ENCODE measurements at places on chromosomes 7 and 10.

- DNase-seq = no peak
These were observed 26.2 kb upstream of the EXOC6 start for GRCh38 chr10:92822060-92822634.

GRCh38 chr10:73296946-73297345, 44.5 kb upstream of the MRPS16 start:
- DNase-seq = no peak

GRCh38 chr7:69228212-69228811, 370.0 kb upstream of the AUTS2 start:
- no peak for DNase-seq

DNA sequence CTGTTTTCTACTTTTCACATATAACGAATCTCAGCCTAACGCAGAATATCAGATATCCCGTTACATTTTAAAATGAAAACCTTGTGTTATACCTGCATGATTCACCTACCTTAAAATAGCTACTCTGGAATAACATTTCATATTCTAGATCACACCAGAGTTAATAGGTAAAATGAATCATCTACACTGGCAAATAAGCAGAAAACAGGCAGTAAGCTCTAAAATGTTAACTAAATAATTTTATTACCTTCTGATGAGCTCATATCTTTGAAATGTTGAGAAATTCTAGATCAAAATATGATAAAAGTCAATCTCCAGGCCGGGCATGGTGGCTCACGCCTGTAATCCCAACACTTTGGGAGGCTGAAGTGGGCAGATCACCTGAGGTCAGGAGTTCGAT, 71.3 kb downstream of the CPEB3 start:
- DNase-seq = no peak

- DNase-seq = no peak
These were observed 16.6 kb downstream of the ADGRA1 start for GRCh38 chr10:133104068-133104962.

- no peak for DNase-seq
These were observed 42.4 kb downstream of the CRCP start for GRCh38 chr7:66157060-66157459.

GRCh38 chr10:52525761-52526160, 211.7 kb downstream of the DKK1 start:
- DNase-seq = no peak

DNA sequence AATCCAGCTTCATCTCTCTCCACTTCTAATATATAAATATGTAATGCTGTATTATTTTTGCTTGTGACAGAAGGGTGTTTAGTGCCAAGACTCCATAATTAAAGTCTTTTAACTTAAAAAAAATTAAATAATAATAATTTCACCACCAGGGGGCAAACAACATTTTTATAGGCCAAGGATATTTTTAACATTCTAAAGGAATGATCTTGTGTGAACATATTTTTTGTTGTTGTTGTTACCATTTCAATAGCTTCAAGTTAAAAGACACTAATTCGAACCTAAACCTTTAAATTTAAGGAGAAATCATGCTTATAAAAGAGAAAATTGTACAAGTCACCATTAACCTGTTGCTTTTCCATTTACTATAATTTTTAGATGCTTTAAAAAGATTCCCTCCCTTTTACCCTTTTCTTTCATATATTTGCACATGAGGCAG, 7.5 kb upstream of the DNAJC1 start:
- no peak for DNase-seq

GRCh38 chr7:115352375-115352774, 430.5 kb downstream of the MDFIC start:
- DNase-seq = no peak

- peak; percentile 43 for DNase-seq
These were observed 740 bp downstream of the ANXA7 start for GRCh38 chr10:73413108-73413527.

- no peak for DNase-seq
These were observed 968 bp downstream of the NOLC1 start for GRCh38 chr10:102153093-102153620.

- no peak for DNase-seq
These were observed 3.4 kb downstream of the CAV1 start for GRCh38 chr7:116528008-116528789.

GRCh38 chr7:38323156-38323555, 49.7 kb upstream of the TARP start:
- DNase-seq = no peak

DNA sequence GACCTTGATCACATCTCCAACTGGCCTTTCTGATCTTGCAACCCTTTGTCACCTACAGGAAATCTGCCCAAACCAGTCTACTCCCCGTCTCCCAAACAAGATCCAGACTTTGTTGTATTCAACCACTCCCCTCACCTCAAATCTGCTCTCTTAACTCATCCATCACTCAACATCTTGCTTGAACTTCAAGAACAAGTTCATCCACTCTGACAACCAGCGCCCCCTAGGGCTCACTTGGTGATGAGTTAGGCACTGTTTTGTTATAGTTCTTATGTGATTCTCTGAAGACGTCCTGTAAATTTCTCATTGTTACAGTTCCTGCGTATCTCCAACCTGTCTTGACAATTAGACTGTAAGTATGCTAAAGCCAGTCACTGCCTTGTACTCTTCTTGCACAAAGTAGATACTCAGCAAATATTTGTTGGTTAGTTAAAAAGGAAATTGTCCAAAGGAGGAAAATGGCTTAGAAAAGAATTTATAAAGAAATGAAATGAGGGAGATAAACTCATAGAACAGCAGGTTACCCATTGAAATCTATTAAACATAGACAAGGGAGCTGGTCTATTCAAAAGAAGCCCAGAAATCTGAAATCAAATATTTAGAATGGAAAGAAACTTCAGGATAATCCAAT, 5.3 kb downstream of the FRMD4A start:
- DNase-seq = no peak

DNA sequence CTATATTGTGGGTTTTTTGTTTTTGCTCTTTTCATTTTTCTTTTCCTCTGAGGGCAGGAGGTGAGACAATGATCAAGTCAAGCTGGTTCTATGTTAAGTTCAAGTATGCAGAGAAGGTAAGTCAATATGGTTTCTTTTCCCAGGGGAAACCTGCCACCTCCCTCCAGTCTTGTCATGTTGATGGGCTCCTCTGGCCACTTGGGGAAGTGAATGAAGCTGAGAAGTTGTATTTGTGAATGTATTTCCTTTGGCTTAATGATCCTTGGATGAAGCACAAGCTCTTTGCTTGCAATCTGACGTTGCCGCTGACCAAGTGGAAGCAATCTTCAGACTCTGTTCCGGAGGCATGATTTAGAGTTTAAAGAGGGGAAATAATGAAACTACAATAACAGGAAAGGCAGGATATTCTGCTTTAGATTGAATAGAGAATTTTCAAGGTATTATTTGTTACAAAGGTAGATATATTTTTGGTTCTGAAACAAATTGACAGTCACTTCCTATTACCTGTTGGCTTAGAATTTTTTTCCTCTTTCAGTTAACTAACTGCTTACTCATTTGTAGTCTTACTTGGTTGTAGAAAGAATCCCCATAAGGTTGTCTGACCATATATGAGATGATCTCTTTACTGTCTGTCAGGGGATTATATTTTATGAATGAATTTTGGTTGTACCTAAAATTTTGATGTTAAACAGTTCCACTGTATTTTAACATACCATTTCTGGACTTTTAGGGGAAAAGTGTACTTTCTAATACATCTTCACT, 369.6 kb downstream of the AUTS2 start:
- DNase-seq = no peak

DNA sequence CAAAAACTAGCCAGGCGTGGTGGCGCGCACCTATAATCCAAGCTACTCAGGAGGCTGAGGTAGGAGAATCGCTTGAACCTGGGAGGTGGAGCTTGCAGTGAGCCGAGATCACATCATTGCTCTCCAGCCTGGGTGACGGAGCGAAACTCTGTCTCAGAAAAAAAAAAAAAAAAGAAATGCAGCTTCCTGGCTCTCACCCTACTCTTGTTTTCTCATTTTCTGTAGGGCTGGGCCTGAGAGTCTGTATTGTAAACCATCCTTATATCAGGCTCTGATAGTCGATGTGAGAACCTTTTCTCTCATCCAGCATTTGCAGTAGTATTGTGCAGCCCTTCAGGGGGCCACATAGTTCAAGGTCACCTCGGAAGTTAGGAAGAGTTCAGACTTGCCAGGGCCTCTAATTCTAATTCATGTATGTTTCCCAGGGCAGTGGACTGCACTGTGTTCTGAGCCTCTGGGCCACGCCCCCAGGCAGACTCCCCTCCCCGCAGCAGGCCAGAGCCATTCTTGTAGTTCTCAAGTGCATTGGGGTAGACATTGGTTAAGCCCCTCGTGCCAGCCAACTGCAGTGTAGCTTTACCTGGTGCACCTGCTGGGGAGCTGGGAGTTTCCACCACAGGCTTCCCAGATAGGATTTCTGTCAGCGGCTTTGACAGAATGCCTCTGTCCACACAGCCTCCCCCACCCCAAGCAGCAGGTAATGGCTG, 38.3 kb upstream of the PDCD4 start:
- no peak for DNase-seq

GRCh38 chr7:66950311-66950710, 29.3 kb downstream of the TMEM248 start:
- no peak for DNase-seq

DNA sequence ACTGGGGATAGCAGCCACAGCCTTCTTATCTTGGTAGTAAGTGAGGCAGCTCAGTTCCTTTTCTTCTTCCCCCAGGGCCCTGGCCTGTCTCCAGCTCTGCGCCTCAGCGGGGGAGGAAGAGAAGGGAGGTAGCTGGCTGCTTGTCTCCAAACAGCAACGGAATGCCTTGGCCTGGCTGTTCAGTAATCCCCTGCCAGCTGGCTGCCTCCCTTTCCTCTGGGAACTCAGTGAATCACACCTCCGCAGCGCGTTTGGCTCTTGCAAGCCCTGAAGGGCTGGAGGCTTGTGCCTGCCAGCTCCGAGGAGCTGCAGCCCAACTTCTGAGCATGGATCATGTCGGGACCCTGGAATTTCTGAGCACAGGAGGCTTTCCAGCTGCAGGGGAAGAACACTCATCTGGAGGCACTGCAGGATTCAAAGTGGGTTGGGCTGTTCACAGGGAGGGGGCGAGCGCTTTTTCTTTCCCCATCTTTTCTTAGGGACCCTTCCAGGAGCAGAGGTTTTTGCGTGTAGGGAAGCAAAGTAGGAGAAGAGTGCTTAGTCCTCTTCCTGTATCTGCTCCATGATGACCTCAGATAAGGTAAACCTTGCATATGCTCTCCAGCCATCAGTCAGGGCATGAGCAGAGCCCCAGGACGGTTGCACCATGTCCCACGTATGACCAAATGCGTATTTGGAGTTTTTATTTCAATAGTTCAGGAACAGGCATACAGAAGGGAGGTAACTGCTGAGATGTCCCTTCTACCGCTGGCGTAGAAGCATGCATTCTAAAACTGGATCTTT, 253.2 kb upstream of the INHBA start:
- DNase-seq = no peak

DNA sequence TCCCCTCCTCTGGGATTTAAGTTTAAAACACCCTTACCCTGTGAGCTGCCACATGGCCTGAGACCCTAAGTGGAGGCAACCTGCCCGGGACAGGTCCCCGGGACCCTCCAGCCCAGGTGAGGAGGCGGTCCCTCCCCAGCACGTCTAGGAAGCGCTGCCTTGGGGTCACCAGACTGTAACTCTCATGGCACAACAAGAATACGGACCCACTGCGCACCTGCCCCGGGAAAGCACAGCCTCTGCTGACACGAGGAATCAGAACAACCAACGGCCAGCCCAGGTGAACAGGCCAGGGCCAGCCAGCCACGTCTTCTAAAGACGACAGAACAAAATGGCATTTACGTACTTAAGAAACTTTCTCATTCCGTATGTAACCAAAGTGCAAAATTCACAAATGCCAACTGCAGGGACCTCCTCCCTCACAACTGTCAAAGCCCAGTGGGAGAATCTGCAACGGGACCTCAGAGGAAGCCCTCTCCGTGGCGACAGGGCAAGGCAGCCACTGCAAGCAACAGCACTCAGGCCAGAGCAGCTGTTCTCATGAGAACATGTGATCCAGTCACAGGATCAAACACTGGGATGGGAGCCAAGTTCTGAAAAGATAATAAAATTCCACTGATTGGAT, 208.4 kb downstream of the DIP2C start:
- peak; percentile 41 for DNase-seq

DNA sequence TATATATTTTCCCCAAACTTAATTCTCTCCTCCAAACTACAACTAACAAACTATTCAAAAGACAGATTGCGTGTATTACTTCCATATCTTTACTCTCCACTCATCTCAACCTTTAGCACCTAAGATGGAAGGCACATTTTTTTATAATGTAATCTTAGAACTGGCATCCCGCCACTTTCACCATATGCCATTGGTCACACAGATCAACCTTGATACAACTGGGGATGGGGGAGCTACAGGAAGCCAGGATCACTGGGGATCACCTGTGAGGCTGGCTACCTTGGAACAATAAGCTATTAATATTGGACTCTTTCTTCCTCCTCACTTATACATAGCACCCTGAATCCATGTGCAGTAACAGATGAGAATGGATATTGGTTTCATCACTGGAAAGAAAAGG, 469.6 kb upstream of the LRRN3 start:
- DNase-seq = no peak
